ENCODE measurements at places on chromosomes 6 and 20. TPM values are rescaled to one million over a fixed set of nuclear protein-coding genes. Genes with fewer than 3 reads are reported as not detected.

- H3K27ac ChIP-seq, result no peak overlapping the region
- H3K4me1 ChIP-seq, result no peaks in the 10 kb centered on the region
- H3K4me3 ChIP-seq, result no peak overlapping the region
- no peak for DNase-seq
Measured at GRCh38 chr6:90268178-90268577, 28.5 kb downstream of the BACH2 start.

GRCh38 chr6:15628499-15629131 is 34.2 kb downstream of the DTNBP1 start:
- DNase-seq, result no peak
- no peaks in the 10 kb centered on the region for H3K4me1 ChIP-seq
- H3K36me3 ChIP-seq, result no peaks in the 10 kb centered on the region
- H3K27ac ChIP-seq, result no peak overlapping the region
- no peak overlapping the region for H3K4me3 ChIP-seq

- H3K36me3 ChIP-seq, result no peaks in the 10 kb centered on the region
- H3K27me3 ChIP-seq, result no peaks in the 10 kb centered on the region
- H3K4me1 ChIP-seq, result no peaks in the 10 kb centered on the region
- no peak overlapping the region for H3K4me3 ChIP-seq
- H3K27ac ChIP-seq, result no peak overlapping the region
Measured at GRCh38 chr6:154292066-154292465, 64.5 kb downstream of the IPCEF1 start.

Gene LY6G6C
- total RNA-seq, result not detected

Gene SEMG1
- not detected for total RNA-seq

DNA sequence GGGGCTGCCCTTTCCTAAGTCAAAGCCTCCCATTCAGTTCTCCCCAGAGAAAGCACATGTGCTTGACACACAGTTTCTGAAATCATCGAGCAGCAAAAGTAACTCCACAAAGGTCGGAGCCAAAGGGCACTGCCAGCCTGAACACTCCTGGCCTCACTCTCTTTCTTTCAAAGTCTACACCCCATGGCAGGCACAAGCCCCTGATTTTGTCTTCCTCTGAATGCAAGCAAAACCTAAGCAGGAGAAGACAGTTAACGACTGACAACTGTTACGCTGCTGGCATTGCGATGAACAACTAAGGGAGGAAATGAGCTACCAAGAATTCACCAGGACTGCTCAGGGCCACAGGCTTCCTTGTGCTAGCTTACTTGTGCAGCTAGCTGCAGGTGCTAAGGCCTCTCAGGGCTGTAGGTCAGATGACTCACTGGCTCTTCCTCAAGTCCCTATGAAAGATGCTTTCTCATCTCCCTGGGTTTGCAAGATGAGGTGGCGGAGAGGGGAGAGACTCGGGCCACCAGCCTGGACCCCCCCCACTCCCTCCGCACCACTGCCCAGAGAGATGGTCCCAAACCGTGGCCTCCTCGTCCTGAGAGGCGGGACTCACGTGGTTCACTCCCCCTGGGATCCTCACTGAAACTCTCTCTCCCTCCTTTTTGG is 208.2 kb downstream of the DLL1 start:
- H3K4me3 ChIP-seq, result no peak overlapping the region
- no peaks in the 10 kb centered on the region for H3K36me3 ChIP-seq
- DNase-seq, result no peak
- H3K27me3 ChIP-seq, result no peaks in the 10 kb centered on the region

Gene PRPH2
- total RNA-seq, result 0.06 TPM

DNA sequence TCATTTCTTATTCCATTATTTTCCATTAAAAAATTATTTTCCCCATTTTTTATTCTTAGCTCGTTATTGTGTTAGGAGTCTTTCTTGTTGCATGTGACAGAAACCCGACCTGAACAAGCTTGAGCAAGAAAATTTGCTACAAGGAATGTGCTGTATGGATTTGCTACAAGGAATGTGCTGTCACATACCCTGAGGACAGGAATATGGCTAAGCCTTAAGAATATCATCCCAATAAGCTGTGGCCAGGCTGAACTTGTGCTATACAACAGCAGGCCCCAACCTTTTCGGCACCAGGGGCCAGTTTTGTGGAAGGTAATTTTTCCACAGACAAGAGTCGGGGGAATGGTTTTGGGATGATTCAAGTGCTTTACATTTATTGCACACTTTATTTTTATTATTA is 114.0 kb downstream of the TRMT11 start:
- no peak overlapping the region for H3K4me3 ChIP-seq
- DNase-seq, result no peak
- H3K36me3 ChIP-seq, result no peaks in the 10 kb centered on the region
- no peak overlapping the region for H3K27ac ChIP-seq

Gene PBOV1
- total RNA-seq, result not detected

DNA sequence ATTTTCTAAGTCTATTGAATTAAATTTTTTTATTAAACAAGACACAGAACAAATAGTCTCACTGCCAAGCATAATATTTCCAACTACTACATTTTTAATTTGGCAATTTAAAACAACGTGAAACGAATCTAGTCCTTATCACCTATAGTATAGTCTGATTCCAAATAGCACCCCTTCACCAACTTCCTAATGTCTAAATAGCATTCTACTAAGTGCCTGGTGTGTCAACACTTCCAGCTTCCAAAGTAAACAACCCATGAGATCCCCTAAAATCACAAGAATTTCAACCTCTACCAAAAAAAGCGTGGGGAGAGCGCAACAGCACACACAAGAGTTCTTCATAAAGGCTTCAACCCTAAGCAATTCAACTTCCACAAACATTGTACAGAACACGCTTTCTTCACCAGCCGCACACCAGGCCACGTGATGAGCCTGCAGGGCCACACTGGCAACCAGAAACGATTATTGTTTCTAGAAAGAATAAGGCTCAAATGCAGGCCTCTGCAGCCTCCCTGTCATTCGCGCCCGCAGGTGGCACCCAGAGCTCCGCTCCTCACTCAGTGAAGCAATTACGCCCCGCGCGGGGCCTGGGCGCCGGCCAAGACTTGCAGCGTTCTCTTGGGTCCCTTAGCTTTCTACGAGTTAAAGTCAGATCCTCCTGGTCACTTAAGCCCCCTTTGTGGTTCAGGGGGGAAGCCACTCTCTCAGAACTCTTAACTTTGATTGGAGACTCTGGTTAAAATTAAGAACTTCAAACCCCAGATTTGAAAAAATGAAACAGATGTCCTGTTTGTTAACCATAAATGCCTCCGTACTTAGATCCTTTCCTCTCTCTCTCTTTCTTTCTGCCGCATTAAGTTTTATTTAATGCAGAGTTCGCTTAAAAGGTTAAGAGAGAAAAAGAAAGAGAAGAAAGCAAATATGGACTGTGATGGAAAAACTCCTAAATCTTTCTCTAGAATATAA is 18.3 kb downstream of the SIM1 start:
- H3K4me3 ChIP-seq, result peak overlapping the region; percentile 19
- H3K36me3 ChIP-seq, result no peaks in the 10 kb centered on the region
- no peak overlapping the region for H3K27ac ChIP-seq
- H3K4me1 ChIP-seq, result no peaks in the 10 kb centered on the region
- peaks cover 96% of the 10 kb centered on the region for H3K27me3 ChIP-seq

Data from neural progenitor cell (in vitro differentiated cells).